A549 (cell line): ENCODE measurements at places on chromosomes 2 and 18.
A peak's percentile ranks its signal among the peaks of the same experiment; 100 is the strongest.

DNA sequence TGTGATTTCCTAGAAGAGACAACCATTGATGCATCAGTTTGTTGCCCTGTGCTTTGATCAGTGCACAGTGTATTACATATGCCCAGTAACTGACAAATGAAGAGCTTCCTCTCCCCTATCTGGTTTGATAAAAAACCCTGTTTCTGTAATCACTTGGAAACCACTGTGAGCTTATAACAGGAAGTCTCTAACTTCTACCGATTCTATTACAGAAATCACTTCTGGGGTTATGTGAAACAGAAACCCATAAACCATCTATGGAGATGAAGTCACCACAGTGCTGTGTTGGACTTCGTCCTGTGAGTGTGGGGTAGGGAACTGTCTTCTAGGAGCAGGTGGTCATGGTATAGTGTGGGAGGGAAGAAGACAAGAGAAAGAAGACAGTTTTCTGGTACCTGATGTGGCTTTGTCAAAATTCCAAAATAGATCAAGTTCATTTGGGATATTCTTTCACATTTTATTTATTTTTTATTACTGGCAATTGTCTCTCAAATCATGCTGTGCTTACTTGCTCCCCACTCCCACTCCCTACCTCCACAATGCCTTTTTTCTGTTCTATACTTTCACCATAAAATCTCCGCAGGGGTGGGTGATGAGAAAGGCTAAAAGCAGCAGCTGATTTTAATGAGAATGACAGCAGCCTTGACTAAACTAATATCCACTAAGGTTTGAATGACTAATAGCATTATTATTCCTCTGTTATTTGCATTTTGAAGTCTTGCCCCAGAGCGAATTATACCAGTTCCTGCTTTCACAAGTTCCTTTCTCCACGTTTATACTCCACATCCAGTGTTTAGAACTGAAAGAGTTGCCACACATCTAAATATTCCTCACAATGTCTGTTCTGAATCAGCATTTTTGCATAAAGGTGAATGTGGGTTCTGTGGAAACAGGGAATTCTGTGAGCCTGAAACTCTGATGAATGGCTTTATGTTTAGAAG, 41.7 kb upstream of the RND3 start:
- DNase-seq = peak; percentile 56

DNA sequence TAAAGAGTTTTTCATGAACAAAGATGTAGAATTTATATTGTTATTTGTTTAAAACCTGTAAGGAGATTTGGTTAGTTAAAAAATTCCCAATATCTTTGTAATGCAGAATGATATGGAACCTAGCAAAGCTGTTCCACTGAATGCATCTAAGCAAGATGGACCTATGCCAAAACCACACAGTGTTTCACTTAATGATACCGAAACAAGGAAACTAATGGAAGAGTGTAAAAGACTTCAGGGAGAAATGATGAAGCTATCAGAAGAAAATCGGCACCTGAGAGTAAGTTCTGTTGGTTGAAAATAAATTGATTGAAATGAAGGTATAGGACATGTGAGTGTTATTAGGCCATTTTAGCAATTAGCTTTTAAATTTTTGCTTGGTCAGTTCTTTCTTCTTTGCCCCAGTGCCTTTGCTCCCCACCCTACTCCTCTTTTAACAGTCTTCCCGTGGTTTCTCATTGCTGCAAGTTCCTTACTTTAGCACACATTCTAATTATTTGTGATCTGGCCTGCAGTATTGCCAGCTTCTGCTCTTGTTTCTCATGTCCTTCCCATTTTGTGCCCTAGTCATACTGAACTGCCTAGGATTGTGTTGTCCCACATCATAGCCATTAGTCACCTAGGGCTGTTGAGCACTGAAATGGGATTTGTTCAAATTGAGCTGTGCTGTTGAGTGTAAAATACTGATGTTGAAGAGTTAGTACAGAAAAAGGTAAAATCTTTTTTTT, 36.6 kb downstream of the VAPA start:
- no peak for DNase-seq

- no peak for DNase-seq
Measured at GRCh38 chr2:143383016-143383415, 253.8 kb downstream of the ARHGAP15 start.

GRCh38 chr2:25044990-25045389, 3.1 kb downstream of the EFR3B start:
- no peak for DNase-seq

DNA sequence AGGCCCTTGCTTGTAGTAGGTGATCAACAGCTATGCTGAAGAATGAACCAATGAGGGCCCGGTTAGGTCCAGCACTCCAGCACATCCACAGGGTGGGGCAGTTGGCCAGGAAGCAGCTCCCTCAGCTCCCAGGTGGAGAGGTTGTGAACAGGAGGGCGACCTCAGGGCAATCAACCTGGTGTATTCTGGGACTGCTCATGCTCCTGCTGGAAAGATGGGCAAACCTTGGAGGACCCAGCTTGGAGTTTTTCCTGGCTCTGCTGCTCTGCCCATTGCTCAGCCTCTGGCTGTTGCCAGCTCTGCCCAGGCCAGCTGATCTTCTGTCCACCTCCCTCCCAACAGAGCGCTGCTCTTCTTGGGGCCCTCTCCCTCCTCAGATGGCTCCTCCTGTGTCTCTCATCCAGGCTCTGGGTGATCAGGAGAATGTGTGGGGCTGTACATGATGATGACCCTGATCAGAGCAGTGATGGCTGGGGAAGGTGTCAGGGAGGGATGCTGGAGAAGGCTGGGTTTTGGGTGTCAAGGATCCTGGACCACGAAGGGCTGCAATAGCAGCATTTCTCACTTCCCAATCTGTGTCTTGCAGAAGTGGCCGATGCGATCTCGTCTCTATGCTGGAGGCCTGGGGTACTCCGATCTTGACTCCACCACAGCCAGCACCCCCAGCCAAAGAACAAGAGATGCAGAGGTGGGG, 3.4 kb downstream of the TCF23 start:
- DNase-seq = no peak

- DNase-seq = no peak
Measured at GRCh38 chr2:172914341-172915008, 161.2 kb upstream of the MAP3K20 start.

DNA sequence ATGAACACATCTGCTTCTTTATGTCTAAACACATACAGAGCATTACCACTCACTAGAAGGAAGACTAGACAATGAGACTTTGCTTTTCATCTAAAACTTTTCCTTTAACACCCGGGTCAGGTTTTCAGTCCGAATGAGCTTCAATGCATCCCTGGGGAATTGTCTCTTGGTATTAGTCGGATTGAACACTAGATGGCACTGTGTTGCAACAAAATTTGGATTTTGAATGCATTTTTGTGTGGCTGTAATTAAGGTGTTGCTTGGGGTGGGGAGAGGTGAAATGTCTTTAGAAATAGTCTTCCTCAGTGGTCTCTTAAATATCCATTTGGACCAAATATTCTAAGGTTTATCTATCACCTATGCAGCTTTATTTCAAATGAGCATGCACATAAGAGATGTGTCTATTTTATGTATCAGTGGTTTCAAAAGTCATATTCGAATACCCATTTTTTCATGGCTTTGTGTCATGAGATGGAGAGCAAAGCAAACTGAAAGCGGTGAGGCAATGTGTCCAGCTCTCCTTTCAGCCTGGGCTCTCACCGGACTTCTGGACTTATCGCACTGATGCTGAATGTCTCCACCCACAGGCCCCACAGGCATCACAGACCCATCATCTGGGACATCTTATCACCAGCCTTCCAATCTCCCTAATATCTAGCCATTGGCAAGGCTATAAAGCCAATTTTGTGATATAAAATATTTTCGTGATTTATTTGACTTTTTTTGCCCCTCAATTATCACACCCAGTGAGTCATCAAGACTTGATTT, 510.3 kb downstream of the RNF144A start:
- peak; percentile 60 for DNase-seq
